Tibial nerve (tissue), 4 donors: ENCODE measurements at places on chromosomes 2 and 18. TPM values are rescaled to one million over a fixed set of nuclear protein-coding genes. Genes with fewer than 3 reads are reported as not detected.

The TMEM37 gene
- total RNA-seq = 15.3 TPM

- DNase-seq = no peak
Measured at GRCh38 chr2:18047213-18047611, 168.7 kb downstream of the KCNS3 start.

- DNase-seq = no peak
Measured at GRCh38 chr2:122514451-122514996, 759.1 kb downstream of the TSN start.

The LYG1 gene
- total RNA-seq = 1.3 TPM
